T follicular helper cell (primary cell): ENCODE measurements at places on chromosomes 6 and 20.

- no peak for DNase-seq
Measured at GRCh38 chr6:35642471-35643161, 46.1 kb downstream of the FKBP5 start.

GRCh38 chr6:57262488-57262887 lies 40.4 kb upstream of the RAB23 start:
- DNase-seq = no peak

DNA sequence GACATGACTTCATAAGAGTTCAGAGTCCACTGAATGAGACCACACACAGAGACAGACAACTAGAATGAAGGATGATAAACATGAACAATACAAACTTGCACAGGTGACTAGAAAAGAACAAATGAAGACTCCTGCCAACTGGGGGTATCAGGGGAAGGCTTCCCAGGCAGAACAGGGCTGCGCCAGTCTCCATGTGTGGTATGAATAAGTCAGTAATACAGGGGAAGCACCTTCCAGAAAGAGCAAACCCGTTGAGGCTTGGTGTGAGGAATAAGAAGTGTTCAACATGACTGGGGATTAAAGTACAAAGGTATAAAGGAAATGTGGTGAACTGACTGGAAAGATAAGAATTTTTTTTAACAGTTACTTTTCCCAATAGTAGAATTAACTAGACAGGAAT lies 3.7 kb upstream of the SLC17A2 start:
- no peak for DNase-seq

DNA sequence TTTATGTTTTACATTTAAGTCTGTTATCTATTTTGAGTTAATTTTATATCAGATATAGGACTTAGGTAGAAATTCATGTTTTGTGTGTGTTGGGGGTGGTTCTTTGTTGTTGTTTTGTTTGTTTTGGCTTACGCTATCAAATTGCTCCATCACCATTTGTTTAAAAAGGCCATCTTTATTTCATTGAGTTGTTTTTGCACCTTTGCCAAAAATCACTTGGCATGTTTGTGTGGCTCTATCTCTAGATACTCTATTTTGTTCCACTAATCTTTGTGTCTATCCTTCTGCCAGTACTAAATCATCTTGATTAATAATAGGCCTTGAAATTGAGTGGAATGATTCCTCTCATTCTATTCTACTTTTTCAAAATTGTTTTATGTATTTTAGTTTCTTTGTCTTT lies 7.4 kb downstream of the CYP39A1 start:
- DNase-seq = no peak

- no peak for DNase-seq
Measured at GRCh38 chr6:38996676-38997075, 51.9 kb upstream of the GLP1R start.

GRCh38 chr6:100103194-100103593 lies 109.2 kb upstream of the MCHR2 start:
- DNase-seq = no peak

- no peak for DNase-seq
Measured at GRCh38 chr20:29427201-29428060, 1830.0 kb upstream of the DEFB115 start.

DNA sequence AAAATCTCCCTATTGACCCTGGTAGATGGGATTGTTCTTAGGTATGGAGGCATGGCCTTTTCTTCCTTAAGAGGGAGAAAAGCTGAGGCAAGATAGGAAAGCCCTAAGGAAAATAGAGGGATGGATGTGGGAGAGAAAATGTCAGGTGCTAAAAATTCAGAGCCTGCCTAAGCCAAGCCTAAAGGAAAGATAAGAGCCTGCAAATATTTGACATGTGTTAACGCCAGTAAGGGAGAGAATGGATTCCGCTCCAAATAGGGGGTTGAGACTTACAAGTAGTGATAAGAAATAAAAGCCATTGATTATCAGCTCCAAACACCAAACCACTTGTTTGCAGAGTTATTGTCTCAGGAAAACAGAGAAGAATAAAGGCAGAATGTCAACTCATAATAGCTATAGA lies 533.6 kb downstream of the PTPRT start:
- no peak for DNase-seq

DNA sequence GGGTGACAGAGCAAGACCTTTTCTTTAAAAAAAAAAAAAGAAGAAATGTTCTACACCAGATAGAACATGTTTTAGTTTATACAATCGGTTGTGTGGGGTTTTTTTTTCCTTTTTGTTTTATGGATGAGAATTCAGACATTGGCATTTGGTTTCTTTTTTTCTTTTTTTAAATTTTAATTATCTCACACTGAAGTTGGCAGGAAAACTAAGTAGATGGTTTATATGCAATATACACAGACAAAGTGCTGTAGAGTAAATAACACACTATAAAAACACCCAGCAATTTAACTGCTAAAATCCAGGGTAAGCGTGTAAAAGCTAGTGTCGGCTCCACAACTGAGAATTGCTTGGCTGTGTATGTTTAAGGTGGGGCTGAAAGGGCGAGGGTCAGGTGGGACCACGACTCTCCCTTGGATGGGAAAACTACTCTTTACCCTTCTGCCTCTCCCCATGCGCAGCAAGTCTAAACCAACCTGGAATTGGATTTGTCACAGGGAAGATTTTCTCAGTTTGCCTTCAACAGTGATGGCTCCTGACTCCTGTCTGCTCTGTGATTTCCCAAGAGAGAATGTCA lies 147.1 kb upstream of the MARCKS start:
- DNase-seq = no peak

DNA sequence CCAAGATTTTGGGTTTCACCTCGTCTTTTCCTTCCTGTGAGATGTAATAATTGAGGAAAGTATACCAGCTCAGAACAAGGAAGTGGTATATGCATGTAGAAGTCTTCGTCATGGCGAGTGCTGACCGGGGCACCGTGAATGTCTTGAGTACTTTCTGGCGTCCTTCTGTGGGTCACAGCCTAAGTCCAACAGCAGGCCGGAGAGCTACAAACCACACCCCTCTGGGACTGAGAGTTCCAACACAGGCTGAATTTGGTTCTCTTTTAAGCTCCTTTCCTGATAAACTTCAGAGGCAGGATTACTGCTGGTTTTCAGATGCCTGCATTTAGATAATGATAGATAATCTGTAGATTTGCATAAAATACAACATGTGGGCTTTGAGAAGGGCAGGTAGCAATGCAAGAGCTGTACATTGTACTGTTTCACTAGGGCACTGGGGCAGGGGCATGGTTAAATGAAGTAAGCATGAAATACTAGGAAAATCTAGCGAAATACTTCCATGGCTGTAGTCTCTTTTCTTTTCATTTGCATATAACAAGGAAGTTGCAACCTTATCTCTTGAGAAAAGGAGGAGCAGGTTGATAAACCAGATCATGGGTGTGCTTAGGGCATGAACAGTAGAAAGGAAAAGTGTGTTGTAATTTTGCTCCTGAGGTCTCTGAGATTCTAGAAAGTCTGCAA lies at the start of gene ADTRP:
TSS of gene ADTRP (minus strand) at position 156 of the 681 bp plus-strand sequence. CDS start at position 112, 44 bp downstream.
- no peak for DNase-seq

- DNase-seq = no peak
Measured at GRCh38 chr6:72286911-72287311, 335.0 kb upstream of the KCNQ5 start.

DNA sequence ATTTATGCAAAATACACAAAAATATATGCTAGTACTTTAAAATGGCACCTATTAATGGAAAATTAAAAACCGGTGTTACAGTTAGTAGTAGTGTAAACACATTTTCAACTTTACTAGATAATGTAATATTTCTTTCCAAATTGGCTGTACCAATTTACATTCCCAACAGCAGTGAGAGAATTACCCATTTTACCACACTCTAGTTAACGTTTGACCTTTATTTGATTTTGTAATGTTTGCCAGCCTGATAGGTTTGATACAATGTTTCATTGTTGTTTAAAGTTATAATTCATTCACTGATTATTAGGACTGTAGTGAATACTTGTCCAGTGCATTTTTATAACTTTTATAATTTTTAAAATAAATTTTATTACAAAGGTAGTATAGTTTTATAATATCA lies 182.1 kb downstream of the EYA4 start:
- no peak for DNase-seq

- no peak for DNase-seq
Measured at GRCh38 chr6:52533491-52533890, 43.4 kb downstream of the TRAM2 start.
